ENCODE measurements at places on chromosomes 6 and 20. TPM values are rescaled to one million over a fixed set of nuclear protein-coding genes. Genes with fewer than 3 reads are reported as not detected.

The PRSS35 gene
- total RNA-seq = 1.7 TPM

The SLC4A11 gene
- 0.14 TPM for total RNA-seq

The SYTL3 gene
- total RNA-seq = 22.6 TPM

The VNN1 gene
- 0.33 TPM for total RNA-seq

The ISM1 gene
- total RNA-seq = 0.66 TPM

The CPXM1 gene
- total RNA-seq = 11.9 TPM

The SIRPD gene
- 0.14 TPM for total RNA-seq

The ABHD16A gene
- 50.0 TPM for total RNA-seq

The STMND1 gene
- 0.05 TPM for total RNA-seq

The AGPAT4 gene
- 2.7 TPM for total RNA-seq

The SOX12 gene
- 2.5 TPM for total RNA-seq

The MCHR2 gene
- not detected for total RNA-seq

The ZSWIM3 gene
- total RNA-seq = 8.0 TPM

The TNFRSF21 gene
- 10.7 TPM for total RNA-seq

The RIPOR3 gene
- 12.2 TPM for total RNA-seq

The PRL gene
- total RNA-seq = 1.1 TPM

The RAB44 gene
- 0.28 TPM for total RNA-seq

The COL11A2 gene
- total RNA-seq = 2.1 TPM

The TENT5A gene
- 4.2 TPM for total RNA-seq

The ITPA gene
- 46.0 TPM for total RNA-seq

The RIPPLY2 gene
- 0.28 TPM for total RNA-seq

The RNF217 gene
- total RNA-seq = 3.4 TPM

The TMX4 gene
- 12.8 TPM for total RNA-seq

The BPI gene
- 2.1 TPM for total RNA-seq

The SLC22A2 gene
- total RNA-seq = not detected

The ANKRD66 gene
- 0.05 TPM for total RNA-seq

The SERPINB6 gene
- 23.1 TPM for total RNA-seq

The DNAH8 gene
- 0.05 TPM for total RNA-seq

The BHLHE23 gene
- total RNA-seq = 0.42 TPM

The ENPP1 gene
- total RNA-seq = 5.7 TPM

The MOG gene
- not detected for total RNA-seq

The DACT2 gene
- 4.2 TPM for total RNA-seq

The SCRT2 gene
- total RNA-seq = not detected

The NKAIN4 gene
- 8.5 TPM for total RNA-seq

The FBXO9 gene
- total RNA-seq = 37.5 TPM

The SPEF1 gene
- total RNA-seq = 0.05 TPM

The ZSCAN16 gene
- 8.5 TPM for total RNA-seq

The SERINC3 gene
- total RNA-seq = 34.8 TPM

The EFCAB8 gene
- 0.33 TPM for total RNA-seq

The BNIP5 gene
- total RNA-seq = 0.14 TPM

The GHRH gene
- total RNA-seq = 14.4 TPM

The ORC3 gene
- total RNA-seq = 37.4 TPM

The DUSP15 gene
- 0.76 TPM for total RNA-seq

The PHACTR1 gene
- total RNA-seq = 3.1 TPM

The IPCEF1 gene
- 13.1 TPM for total RNA-seq

The KIF16B gene
- total RNA-seq = 6.7 TPM

The UNC5CL gene
- 2.7 TPM for total RNA-seq

The PLG gene
- 0.14 TPM for total RNA-seq

The TULP4 gene
- total RNA-seq = 57.1 TPM

The LTV1 gene
- 22.4 TPM for total RNA-seq

The CD109 gene
- total RNA-seq = 5.0 TPM

The FRS3 gene
- 1.7 TPM for total RNA-seq

The HLA-DOB gene
- total RNA-seq = 18.8 TPM

The MLIP gene
- 0.19 TPM for total RNA-seq

The C2 gene
- 9.0 TPM for total RNA-seq

The SLC22A7 gene
- 0.09 TPM for total RNA-seq

Measured in thymus (tissue), 14 donors.